ENCODE measurements at places on chromosomes 13 and 19.

DNA sequence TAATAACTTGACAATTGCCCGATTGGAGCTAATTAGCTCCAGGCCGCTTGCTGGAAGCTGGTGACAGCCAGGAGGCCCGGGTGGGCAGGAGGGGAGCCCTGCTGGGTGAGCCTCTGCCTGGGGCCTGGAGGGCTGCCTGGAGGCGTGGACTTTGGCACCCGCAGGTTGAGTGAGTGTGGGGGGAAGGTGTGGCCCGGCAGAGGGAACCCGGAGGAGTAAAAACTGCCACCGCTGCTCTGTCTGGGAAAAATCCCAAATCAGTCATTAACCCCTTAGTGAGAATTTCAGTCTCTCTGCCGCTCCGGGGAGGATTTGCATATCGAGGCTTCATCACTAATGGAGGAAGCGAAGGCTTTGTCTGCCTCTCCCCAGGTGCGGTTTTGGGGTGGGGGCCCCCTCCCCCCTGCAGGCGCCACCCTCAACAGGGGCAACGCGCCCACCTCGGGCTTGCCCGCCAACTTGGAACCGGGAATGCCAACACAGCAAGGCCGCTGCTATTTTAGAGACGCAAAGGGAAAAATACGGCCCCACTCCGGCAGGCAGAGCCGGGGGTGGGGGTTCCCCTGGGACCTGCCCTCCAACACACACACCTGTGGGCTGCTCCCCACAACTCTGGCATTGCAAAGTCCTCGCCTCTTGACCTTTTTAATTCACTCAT, 6.2 kb downstream of the EFNA2 start:
- no peak for DNase-seq

DNA sequence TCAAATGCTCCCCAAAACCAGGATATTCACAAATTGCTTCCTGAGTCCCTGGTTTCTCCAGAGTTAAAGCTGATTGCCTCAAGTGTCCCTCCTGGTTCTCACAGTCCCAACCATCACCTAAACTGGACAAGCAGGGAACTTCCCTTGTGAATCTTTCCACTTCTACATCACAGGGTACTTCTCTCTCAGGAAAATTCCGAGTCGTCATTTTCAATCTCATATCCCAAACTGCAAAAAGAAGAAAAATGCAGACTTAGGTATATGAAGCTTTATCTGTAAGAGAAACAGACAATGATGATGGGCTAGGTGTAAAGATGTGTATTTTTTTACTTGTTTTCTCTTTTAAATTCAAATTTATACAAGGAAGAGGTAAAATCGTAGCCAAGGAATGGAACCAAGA, 21.3 kb downstream of the ZNF329 start:
- no peak for DNase-seq

- no peak for DNase-seq
Measured at GRCh38 chr13:48858122-48858902, 117.4 kb upstream of the FNDC3A start.

DNA sequence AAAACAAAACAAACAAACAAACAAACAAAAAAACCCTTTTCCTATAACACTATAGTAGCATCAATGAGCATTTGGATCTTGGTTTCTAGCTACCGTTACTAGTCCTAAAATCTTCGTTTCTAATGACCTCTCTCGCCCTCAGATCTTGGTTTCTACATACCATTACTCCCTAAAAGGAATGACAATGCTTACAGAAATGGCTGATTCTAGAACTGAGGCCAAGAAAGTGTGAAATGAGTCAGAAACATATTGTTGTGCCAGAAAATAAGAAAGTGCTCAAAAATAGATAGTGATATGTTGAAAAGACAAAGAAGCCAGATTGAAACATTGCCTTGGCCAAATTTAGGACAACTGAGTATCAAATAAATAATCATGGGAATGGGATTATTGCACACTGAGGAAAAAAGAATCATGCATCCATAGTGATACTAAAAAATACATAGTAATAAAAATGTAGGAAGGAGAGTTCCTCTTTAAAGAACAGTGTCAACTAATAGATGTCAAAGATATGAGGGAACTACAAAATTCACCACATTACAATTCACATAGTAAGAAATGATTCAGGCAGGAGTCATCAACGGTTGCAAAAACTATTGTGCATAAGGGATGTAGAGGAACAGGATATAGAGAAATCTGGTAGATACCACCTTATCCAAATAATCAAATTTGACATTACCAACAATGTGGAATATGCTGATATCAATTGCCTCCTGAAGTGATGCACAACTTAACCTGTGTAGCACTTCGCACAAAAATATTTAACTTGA, 386.6 kb downstream of the DIAPH3 start:
- DNase-seq: no peak

DNA sequence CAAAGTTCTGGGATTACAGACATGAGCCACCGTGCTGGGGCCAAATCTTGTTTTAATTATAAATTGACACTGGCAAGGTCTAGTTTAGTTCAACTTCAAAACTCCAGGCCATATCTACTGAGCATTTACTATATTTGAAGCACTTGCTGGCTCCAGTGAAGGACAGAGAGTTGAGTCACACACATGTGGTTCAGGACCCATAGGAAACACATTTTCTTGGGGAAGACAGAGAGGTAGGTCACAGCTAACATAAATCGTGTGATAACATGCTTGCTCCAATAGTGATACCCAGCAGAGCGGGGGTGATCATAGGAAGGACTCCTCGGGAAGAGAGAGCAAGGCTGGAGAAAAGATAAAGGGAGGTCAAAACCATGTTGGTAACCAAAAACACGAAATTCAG, 170.6 kb upstream of the TSC22D1 start:
- DNase-seq: no peak

- DNase-seq: no peak
Measured at GRCh38 chr13:39590466-39591036, 12.4 kb downstream of the LHFPL6 start.

GRCh38 chr19:16077984-16078758, 1.9 kb downstream of the TPM4 start:
- no peak for DNase-seq

DNA sequence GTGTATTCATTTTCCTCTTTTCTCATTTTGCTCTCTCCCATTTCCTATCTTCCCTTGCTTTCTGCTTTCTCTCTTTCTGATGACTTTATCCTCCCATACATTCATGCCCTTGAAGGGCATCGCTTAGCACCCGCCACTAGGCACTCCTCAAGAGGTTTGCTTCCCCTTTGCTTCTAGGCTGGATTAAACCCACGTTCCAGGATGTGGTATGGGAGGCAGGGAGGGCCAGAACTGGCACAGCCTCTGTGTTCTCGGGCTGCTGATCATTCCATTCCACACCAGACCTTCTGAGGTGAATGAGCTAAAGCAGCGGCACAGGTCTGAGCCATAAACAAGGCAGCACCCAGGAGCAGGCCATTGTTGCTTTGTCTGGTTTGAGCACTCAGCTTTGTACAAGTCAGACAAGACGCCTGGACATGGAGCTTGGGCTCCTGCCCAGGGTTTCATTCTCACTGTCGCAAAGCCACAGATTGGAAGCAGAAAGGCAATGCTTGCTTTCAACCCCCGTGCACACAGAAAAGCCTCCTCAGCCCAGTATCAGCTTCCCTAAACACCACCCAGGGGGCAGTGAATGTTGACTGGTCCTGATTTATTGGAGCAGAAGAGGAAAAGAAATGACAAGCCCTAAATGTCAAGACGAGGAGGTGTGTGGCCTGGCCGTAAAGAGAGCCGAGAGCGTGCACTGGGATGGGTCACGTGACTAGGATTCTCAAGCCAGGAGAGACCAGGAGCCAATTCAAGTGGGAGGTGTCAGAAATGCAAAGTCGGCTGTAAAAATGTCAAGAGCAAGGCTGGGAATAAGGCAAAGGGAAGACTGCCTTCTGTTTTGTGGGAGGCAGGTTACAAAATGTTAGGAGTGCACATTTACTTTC, 218.0 kb upstream of the SERP2 start:
- DNase-seq: peak; percentile 89

GRCh38 chr13:35979361-35979951, 151.7 kb downstream of the DCLK1 start:
- no peak for DNase-seq

All from left kidney (tissue), 8 donors.